ENCODE measurements at places on chromosomes 3 and 15. TPM values are rescaled to one million over a fixed set of nuclear protein-coding genes. Genes with fewer than 3 reads are reported as not detected.
A peak's percentile ranks its signal among the peaks of the same experiment; 100 is the strongest.

- peak; percentile 84 for DNase-seq
Observed at GRCh38 chr15:29278436-29279105, 8.9 kb upstream of the NSMCE3 start.

DNA sequence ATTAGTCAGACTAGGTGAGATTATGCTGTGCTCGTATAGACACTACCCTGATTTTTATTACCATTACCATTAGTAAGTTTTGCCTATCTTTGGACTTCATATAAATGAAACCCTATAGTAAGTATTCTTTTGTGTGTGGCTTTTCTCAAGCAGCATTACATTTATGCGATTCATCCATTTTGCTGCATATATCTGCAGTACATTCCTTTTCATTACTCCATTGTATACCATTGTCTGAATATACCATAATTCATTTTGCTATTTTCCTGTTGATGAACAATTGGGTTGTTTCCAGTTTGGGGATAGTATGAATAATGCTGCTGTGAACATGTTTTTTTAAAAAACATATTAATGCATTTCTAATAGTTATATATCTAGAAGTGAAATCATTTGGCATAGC, 45.3 kb downstream of the TMEM212 start:
- DNase-seq: no peak

DNA sequence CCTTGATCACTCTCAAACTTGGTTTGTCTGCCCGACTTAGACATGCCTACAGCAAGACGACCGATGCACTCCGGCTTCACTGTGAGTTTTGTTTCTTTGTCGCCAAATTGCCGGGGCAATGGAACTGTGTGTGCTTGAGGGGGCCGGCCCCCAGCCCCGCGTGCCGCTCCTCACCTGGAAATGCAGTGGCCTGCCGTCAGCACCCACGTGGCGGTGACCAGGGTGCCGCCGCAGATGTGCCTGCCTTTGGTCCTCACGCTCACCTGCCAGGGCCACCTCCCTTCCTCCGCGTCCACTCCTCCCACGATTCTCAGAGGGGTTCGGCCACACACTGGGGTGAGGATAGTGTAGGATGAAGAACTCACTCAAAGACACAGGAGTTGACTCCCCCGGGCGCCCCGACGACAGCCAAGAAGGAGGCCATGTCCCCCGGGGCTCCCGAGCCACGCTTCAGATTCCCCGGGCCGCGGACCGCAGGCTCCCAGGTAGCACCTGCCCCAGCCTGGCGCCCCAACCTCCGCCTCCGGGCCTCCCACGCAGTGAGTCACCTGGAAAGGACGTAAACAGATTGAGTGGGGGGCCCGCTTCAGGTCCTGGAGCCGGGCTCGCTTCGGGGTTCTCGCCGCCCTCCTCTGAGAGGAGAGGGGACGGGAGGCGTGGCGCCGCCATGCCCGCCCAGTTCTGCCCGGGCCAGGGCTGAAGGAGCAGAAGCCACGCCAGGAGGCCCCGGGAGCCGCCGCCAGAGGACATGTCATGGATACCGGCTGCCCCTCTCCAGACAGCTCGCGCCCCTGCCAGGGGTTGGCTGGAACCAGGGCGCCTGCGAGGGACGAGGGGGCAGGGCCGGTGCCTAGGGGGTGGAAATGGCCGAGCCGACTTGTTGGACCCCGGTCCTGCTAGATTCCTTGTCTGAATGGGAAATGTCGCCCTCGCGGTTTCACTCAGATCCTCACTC, 29.6 kb downstream of the MYL3 start:
- DNase-seq: no peak

DNA sequence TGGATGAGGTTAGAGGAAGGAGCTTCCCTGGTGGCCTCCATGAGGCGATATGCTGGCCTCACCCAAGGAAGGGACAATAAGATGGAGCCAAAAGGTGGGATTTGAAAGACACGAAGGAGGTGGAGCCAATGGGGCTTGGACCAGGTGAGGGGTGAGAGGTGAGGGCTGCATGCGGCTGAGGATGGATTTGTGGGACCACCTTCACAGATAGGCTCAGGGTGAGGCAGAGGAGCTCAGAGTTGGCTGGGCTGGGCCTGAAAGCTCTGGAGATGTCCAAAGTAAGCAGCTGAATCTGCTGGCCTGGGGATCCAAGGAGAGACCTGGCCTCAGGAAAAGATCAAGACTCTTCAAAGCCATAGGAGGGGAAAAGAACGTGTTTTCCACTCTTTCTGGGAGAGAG, 49.8 kb downstream of the EXOG start:
- DNase-seq: no peak

GRCh38 chr3:187737368-187738070, 7.7 kb downstream of the BCL6 start:
- DNase-seq: peak; percentile 65

TLE3 gene
- total RNA-seq: 22.3 TPM

PLSCR1 gene
- 229 TPM for total RNA-seq

- peak; percentile 70 for DNase-seq
Observed at GRCh38 chr3:36244728-36245127, 135.6 kb upstream of the STAC start.

ADCY5 gene
- 0.45 TPM for total RNA-seq

- DNase-seq: no peak
Observed at GRCh38 chr3:176873261-176873660, 324.0 kb downstream of the TBL1XR1 start.

DNA sequence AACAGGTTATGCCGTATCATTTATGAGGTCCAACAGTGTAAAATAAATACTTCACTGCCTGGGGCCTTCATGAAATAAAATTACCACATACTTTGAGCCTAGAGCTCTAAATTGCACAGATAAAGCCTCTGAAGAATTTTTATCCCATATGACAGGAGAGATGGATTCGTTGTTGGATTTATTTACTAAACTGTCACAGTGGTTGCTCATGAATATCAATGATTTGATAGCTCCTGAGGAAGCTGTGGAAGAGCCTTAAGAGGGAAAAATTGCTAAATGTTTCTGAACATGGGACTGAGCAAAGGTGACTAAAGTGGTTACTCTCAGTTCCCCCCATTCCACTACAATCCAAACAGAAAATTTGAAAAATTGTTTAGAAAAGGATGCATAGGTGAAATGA, 558.9 kb upstream of the IL12A start:
- DNase-seq: no peak

- no peak for DNase-seq
Observed at GRCh38 chr3:191997579-191998268, 536.8 kb downstream of the PYDC2 start.

ECE2 gene
- not detected for total RNA-seq

GLCE gene
- 30.0 TPM for total RNA-seq

DNA sequence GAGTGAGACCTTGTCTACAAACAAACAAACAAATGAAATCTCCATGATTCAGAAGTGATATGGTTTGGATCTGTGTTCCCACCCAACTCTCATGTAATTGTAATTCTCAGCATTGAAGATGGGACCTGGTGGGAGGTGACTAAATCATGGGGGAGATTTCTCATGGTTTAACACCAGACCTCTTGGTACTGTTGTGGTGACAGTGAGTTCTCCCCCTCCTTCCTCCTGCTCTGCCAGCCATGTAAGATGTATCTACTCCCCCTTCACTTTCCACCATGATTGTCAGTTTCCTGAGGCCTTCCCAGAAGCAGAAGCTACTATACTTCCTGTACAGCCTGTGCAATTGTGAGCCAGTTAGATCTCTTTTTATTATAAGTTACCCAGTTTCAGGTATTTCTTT, 438.4 kb upstream of the THBS1 start:
- no peak for DNase-seq

GOLGA8T gene
- not detected for total RNA-seq

XCR1 gene
- 0.06 TPM for total RNA-seq

TMEM158 gene
- total RNA-seq: 181 TPM
